ENCODE measurements at places on chromosomes 12 and 14.

- H3K4me1 ChIP-seq, result no peaks in the 10 kb centered on the region
- no peak overlapping the region for H3K4me3 ChIP-seq
- no peak for DNase-seq
- no peaks in the 10 kb centered on the region for H3K27me3 ChIP-seq
- no peaks in the 10 kb centered on the region for H3K36me3 ChIP-seq
Observed at GRCh38 chr14:26265170-26265685, 332.6 kb downstream of the NOVA1 start.

GRCh38 chr12:122593910-122594309, 66.9 kb downstream of the KNTC1 start:
- H3K4me1 ChIP-seq, result no peaks in the 10 kb centered on the region
- H3K27me3 ChIP-seq, result no peaks in the 10 kb centered on the region
- H3K36me3 ChIP-seq, result no peaks in the 10 kb centered on the region
- no peak overlapping the region for H3K4me3 ChIP-seq
- no peak for DNase-seq

DNA sequence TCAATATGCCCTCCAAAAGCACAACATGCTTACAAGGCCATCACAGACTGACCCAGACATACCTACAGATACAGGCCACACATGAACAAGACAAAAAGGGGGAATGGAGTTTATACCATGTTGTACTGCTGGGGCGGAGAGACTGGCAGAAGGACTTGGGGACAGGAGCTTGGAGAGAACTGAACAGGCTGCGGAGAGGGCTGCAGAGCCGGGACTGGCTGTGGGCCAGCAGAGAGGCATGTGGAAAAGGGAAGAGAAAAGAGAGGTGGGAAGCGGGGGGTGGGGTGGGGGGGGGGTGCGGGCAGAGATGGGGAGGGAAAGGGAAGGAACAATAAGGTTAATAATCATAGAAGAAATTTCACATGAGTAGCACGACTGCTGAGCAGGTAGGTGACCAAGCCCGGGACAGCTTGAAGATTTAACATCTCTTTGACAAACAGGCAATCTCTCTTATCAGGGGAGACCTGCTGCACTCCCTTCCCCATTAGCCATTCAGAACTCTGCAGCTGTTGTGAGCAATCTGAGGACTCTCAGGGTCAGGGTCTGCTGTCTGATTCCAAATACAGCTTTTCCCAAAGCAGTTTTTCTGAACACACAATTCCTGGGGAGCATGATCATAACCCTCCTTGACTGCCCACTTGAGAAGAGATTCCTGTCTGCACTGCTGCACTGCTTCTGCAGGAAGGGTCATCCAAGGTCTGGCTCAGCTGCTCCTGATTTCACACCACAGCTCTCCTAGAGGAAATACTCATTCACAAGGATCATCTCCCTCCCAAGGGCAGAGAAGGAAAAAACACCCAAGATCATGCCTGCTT, 21.6 kb upstream of the STAC3 start:
- no peak overlapping the region for H3K4me3 ChIP-seq
- peaks cover 6% of the 10 kb centered on the region for H3K36me3 ChIP-seq

- H3K27ac ChIP-seq, result no peak overlapping the region
- H3K36me3 ChIP-seq, result no peaks in the 10 kb centered on the region
- no peak for DNase-seq
- H3K4me1 ChIP-seq, result no peaks in the 10 kb centered on the region
- no peaks in the 10 kb centered on the region for H3K27me3 ChIP-seq
- H3K4me3 ChIP-seq, result no peak overlapping the region
Observed at GRCh38 chr14:64997108-64997794, 10.6 kb downstream of the FNTB start.

- H3K4me1 ChIP-seq, result peaks cover 16% of the 10 kb centered on the region
- H3K4me3 ChIP-seq, result no peak overlapping the region
- no peak for DNase-seq
- H3K36me3 ChIP-seq, result no peaks in the 10 kb centered on the region
Observed at GRCh38 chr12:24913953-24914352, 34.9 kb downstream of the BCAT1 start.

Measured in glutamatergic neuron (in vitro differentiated cells).